ENCODE measurements at places on chromosomes 4 and X. TPM values are rescaled to one million over a fixed set of nuclear protein-coding genes. Genes with fewer than 3 reads are reported as not detected.

DNA sequence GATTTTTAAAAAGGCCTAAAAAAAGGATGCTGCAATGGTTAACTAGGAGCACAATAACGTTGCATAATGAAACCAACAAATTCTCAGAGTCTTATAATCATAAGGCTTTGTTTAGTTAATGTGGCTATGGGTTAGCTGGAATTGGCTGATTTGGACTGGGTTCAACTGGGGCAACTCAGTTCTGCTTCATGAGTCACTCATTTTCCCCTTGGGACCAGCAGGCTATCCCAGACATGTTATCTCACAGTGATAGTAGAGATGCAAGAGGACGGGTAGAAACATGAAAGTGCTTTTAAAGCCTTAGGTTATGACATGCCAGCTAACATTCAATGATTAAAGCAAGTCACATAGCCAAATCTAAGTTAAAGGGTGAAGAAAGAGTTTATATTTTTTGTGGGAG is 189.2 kb upstream of the GK2 start:
- no peak overlapping the region for H3K4me3 ChIP-seq
- H3K27ac ChIP-seq, result no peak overlapping the region

- H3K36me3 ChIP-seq, result no peaks in the 10 kb centered on the region
- H3K4me3 ChIP-seq, result no peak overlapping the region
- no peaks in the 10 kb centered on the region for H3K27me3 ChIP-seq
- DNase-seq, result no peak
These were observed 95.0 kb downstream of the TMEM164 start for GRCh38 chrX:110097920-110098319.

The MAGEC2 gene
- not detected for total RNA-seq

The CACNA1F gene
- total RNA-seq, result not detected

The FOXR2 gene
- total RNA-seq, result not detected
